Stimulated activated CD4-positive, alpha-beta T cell treated with anti-CD3 and anti-CD28 coated beads, Interleukin-15, amount 100 ng/mL, for 24 hours (primary cell): ENCODE measurements at places on chromosomes 7 and 10.

- DNase-seq, result no peak
These were observed 20.8 kb downstream of the EZH2 start for GRCh38 chr7:148863324-148863723.

DNA sequence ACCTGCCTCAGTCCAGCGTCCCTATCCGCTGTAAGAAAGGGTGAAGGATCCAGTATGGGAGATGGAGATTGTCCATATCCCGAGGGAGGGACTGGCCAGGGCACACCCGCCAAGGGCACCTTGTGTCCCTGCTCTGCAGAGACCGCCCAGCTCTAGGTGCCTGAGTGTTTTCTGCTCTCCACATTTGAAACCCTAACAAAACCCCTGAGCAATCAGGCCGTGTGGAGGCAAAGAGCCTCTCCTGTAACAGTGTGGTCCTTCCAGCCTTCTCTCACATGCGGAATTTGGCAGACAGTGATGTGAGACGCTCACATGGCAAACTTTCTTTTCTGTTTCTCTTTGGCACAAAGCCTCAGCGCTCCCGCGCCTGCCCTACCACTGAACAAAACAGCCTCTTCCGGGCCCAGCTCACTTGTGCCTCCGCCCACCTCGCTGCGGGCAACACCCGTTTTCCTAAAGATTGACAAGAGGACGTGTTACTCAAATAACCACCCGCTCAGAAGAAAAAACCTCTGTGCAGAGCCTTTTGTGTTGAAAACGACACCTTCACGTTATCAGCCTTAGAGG lies 514.8 kb downstream of the DNAJB6 start:
- DNase-seq, result peak; percentile 89

DNA sequence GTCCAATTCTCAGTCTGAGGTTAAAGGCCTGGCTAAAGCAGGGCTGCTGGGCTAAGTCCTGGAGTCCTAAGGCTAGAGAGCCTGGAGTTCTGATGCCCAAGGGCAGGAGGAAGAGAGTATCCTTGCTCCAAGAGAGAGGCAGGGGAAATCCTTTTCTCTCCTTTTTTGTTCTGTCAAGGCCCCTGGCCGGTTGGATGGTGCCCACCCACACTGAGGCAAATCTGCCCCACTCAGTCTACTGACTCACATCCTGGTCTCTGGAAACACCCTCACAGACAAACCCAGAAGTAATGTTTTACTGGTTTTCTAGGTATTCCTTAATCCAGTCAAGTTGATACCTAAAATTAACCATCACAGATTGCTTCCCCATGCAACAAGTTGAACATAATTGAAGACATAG lies 23.0 kb downstream of the ZNF518A start:
- no peak for DNase-seq

- no peak for DNase-seq
These were observed 18.9 kb downstream of the BAG3 start for GRCh38 chr10:119669975-119670640.

GRCh38 chr10:15370212-15370855 lies 755 bp downstream of the FAM171A1 start:
- peak; percentile 27 for DNase-seq

GRCh38 chr10:60964257-60965235 lies 20.6 kb upstream of the RHOBTB1 start:
- DNase-seq, result peak; percentile 55

GRCh38 chr10:72605122-72605521 lies 20.8 kb downstream of the MICU1 start:
- DNase-seq, result no peak

GRCh38 chr7:44066494-44067063 lies 1.2 kb upstream of the PGAM2 start:
- DNase-seq, result peak; percentile 45

DNA sequence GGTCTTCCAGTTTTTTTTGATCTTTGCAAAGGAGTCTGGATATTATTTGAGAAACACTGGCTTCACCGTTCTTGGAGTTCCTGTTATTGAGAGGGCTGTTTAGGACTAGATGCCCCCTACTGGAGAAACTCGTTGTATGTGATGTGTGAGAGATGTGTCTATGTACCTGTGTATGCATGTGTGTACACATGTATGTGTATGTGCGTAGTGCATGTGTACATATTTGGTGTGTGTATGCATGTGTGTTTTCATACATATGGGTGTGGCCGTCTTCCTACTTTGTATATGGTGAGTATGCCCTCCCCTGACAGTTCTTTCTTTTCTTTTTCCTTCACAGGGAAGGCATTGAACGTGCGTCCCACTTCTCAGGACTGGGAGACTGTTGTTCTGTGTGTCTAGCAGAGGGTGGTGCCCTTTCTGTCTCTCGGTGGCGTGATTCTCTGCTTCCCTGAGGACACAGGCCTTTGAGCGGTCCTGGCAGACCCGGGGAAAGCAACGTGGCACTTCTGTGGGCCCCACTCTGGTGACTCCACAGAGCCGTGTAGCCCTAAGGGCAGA lies 3.0 kb upstream of the CALHM3 start:
- DNase-seq, result no peak

DNA sequence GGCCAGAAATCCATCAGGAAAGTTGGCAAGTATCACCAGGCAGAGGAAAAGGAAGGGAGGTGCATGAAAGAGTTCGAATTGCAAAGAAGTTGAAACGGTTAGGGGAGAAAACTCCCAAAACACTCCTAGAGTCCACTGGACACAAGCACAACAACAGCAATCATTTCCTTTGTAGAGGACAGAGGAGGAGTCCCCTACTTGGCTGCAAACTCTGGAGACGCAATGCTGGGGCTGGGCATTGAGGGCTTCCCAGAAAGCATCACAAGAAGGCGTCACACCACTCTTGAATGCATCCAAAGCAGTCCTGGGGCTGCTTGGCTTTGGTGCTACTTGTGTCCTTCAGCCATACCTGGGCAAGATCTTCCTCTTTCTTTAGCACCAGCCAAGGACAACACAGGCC lies 18.1 kb upstream of the SLC26A4 start:
- no peak for DNase-seq

DNA sequence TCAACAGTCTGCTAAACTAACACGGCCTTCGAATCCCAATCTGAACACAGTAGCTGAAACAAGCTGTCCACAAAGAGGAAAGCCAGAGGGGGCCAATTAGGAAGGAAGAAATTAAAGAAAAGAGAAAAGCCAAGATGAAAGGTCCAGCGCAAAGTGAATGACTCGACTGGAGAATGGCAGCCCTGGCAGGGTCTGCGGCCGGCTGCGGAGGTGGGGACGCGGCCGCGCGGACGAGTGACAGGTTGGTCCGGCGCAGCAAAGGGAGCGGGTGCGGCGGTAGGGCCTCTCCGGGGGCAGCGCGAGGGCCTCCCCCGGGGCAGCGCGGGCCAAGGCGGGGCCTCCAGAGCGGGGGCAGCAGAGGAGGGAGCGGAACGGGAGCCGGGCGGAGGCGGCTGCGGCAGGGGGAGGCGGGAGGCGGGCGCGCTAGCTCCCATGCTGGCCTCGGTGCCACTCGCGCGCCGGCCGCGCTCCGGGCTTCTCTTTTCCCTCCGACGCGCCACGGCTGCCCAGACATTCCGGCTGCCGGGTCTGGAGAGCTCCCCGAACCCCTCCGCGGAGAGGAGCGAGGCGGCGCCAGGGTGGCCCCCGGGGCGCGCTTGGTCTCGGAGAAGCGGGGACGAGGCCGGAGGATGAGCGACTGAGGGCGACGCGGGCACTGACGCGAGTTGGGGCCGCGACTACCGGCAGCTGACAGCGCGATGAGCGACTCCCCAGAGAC lies at the start of gene VWC2:
Gene VWC2, plus strand, starts transcription at position 421 of the 718 bp plus-strand sequence. CDS start 1,798 bp downstream, outside the sequence.
- DNase-seq, result no peak

DNA sequence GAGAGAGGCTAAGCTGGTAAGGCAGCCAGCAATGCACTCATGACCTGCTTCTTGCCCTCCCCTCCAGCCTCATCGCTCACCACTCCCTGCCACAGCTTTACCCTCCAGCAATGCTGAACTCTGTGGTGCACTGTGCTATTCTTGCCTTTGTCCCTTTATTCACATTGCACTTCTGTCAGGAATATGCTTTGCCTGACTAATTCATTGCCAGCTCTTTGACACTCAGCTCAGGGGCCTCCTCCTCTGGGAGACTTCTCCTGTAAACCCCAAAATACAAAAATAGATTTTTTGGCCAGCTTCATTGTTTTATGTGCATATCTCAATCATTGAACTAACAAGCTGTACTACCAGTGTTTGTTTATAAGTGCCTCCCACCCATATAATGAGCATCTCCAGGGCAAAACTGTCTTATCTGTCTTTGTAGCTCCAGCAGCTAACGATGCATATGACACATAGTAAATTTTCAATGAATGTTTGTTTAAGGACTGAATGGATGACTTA lies 8.2 kb downstream of the CNNM1 start:
- no peak for DNase-seq

DNA sequence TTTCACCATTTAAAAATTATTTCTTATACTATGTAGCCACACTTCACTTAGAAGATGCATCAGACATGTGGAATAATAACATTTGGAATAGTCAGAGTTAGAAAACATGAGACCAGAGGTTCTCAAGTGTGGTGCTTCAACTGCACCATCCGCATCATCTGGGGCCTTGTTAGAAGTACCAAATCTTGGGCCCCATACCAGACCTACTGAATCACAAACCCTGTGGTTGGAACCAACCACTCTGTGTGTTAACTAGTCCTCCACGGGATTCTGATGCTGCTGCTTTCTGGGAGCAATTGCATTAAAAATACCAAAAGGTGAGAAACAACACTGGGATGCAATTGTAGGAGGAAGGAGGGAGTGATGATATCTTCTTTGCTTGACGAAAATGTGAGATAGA lies 125.2 kb downstream of the GNAT3 start:
- DNase-seq, result no peak

- peak; percentile 57 for DNase-seq
These were observed 15.6 kb upstream of the PBLD start for GRCh38 chr10:68348265-68348741.

GRCh38 chr7:17668122-17668521 lies 272.2 kb downstream of the SNX13 start:
- DNase-seq, result no peak

GRCh38 chr10:89256340-89256739 lies 4.8 kb upstream of the LIPA start:
- no peak for DNase-seq

DNA sequence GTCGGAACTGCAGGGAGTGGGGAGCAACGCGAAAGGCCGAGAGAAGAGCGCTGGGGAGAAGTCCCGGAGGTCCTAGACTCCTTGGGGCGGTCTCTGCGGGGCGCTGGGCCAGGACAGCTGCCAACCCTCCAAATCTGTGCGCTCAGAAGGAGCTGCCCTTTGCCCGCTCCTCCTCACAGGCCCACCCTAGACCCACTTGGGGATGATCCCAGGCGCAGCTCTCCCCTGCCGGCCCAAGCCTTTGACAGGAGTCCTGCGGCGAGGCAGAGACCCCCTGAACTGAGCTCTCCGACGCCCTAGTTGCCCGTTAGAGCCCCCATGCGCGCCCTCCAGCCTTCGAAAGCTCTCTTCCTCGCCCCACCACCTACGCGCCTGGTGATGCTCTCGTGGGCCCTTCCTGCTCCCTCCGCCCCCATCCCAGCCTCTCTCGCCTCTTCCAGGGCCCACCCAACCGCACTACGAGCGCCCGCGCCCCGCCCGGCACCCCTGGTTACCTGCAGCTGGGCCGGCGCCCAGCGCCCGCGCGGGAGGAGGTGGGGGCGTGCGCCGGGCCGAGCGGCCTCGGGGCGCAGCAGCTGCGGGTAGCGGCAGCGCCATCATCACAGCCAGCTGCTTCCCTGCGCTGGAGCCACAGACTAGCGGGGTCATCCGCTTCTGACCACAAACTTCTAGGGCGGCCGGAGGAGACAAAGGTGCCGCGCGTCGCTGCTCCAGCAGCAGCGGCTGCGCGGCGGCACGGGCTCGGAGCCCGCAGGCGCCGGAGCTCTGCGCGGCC lies 353.4 kb downstream of the DNAJB6 start:
- DNase-seq, result no peak

DNA sequence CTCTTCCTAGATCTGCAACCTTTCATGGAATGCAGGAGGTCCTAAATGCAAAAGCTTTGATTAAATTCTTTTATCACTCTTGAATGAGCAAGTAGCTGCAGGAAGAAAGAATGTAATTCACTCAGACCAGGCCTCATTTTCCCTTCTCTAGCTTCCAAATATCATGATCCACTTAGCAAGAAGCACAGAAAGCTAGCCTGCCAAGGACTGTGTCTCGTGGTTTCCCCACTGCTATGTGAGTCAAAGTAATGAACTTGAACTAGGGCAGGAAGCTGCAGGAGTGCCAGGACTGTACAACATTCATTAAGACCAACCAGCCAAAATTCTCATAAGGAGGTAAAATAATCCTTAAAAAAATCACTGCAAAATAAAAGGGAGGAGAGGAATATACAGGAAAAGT lies 379.2 kb downstream of the CALN1 start:
- no peak for DNase-seq

DNA sequence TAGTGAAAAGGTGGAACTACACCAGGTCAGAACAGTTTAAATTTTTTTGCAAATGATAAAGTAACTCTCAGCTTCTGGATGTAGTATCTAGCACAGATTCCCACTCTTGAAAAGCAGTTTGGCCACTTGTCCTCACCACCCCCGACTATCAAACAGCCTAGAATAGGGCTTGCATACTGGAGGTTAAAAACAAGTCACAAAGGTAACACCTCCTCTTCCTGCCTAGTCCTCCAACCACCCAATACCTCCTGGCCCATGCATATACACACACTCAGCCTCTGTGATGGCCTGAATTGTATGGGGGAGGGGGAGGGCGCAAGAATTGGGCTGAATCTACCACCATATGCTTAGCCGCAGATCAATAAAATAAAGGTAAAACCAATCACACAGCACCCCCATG lies 5.7 kb downstream of the SKAP2 start:
- no peak for DNase-seq

GRCh38 chr7:132942701-132943100 lies 139.2 kb downstream of the CHCHD3 start:
- DNase-seq, result no peak

DNA sequence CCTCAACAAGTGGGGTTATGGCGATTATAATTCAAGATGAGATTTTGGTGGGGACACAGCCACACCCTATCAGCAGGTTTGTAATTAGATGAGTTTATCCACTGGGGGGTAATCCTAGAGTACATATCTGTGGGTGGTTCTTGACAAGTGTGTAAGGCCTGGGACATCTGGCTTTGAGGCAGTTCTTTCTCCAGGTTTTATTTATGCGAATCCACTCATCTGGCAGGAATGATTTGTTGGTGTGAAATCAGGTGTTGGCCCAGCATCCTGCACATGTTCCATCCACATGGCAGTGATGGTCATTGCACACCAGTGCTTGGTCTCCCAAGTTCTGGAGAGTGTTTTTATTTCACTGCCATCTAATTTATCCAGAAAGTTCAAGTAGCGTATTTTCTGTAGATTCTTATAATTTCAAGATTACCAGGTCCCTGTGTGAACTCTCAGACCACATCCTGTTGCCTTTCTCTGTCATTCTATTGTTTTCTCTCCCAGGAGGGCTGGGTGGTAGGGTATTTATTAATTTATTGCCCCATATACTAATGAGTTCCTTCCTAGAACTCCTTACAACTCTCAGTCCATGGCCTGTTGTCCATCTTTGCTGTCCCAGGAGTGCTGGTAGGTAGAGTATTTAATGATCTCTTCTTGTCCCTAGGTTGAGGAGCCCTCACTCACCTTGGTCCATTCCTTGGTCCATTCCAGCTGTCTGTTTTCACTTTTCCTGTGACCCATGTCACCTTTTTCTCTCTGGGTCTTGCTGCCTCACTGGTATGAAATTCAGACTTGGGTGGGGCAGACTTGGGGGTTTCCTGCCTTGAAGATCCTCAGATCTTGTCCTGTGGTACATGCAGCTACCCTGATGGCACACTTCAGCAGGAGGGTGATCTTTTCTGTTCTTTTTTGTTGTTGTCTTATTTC lies 10.4 kb downstream of the RALA start:
- DNase-seq, result no peak
